ENCODE measurements at places on chromosomes 2 and 18. TPM values are rescaled to one million over a fixed set of nuclear protein-coding genes. Genes with fewer than 3 reads are reported as not detected.
A peak's percentile ranks its signal among the peaks of the same experiment; 100 is the strongest.

Gene CCDC74A
- 4.9 TPM for total RNA-seq

- no peaks in the 10 kb centered on the region for H3K36me3 ChIP-seq
- H3K27me3 ChIP-seq = peaks cover 36% of the 10 kb centered on the region
- peak; percentile 70 for DNase-seq
- peak overlapping the region; percentile 39 for H3K27ac ChIP-seq
Measured at GRCh38 chr18:26549263-26550094, 1.1 kb upstream of the KCTD1 start.

GRCh38 chr2:211367711-211368110 lies 811.3 kb downstream of the CPS1 start:
- no peak overlapping the region for H3K4me3 ChIP-seq
- H3K36me3 ChIP-seq = no peaks in the 10 kb centered on the region
- H3K4me1 ChIP-seq = no peaks in the 10 kb centered on the region
- DNase-seq = no peak
- no peaks in the 10 kb centered on the region for H3K27me3 ChIP-seq

DNA sequence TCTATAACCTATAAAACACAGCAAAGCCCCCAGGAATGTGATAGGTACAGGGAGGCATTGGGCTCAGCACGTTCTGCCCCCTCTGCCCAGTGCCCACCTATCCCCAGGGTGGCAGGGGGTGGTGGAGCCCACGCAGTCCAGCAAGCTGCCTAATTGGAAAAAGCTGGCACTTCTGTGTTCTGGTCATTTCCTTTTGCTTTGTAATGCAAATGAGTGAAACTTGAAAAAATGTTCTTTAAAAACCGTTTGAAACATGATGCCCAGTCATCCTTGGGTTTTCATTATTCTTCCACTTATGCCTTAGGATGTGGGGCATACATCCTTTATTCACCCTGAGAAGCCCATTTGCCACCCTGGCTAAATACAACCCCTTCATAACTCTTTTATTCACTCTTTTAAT lies 89.9 kb upstream of the LTBP1 start:
- no peaks in the 10 kb centered on the region for H3K4me1 ChIP-seq
- no peaks in the 10 kb centered on the region for H3K36me3 ChIP-seq
- no peak for DNase-seq
- H3K4me3 ChIP-seq = no peak overlapping the region
- H3K27ac ChIP-seq = no peak overlapping the region

GRCh38 chr2:234526711-234527110 lies 29.8 kb upstream of the ARL4C start:
- H3K27ac ChIP-seq = no peak overlapping the region
- H3K36me3 ChIP-seq = no peaks in the 10 kb centered on the region
- no peaks in the 10 kb centered on the region for H3K27me3 ChIP-seq

Gene SCG2
- 0.71 TPM for total RNA-seq

DNA sequence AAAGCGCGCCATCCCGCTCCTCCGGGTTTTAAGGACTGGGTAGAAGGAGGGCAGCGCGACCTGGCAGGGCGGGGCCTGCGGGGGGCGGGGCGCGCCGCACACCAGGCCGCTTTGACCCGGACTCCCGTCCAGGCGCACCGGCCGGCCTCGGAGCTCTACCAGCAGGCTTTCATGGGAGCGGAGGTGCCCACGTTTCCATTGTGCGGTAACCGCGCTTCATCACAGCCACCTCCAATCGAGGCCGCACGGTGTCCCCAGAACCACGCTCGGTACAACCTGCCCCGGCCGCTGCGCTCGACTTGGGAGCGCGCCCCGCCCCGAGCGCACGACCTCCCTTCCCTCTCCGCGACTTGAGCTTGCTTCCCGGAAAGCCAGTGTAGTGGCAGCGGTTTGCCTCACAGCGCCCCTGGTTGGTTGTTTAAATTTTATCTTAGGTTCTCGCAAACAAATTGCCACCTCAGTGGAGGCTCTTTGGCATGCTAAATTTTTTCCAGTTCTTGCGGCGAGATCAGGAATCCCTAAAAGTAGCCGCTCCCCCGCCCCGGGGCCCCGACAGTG lies 280 bp upstream of the CYP1B1 start:
- peak overlapping the region; percentile 92 for H3K27ac ChIP-seq
- peak overlapping the region; percentile 65 for H3K4me3 ChIP-seq
- H3K4me1 ChIP-seq = peaks cover 28% of the 10 kb centered on the region
- peaks cover 18% of the 10 kb centered on the region for H3K27me3 ChIP-seq

GRCh38 chr2:120626566-120626965 lies 109.1 kb upstream of the GLI2 start:
- no peak for DNase-seq
- H3K4me3 ChIP-seq = no peak overlapping the region
- peaks cover 7% of the 10 kb centered on the region for H3K4me1 ChIP-seq
- H3K27me3 ChIP-seq = no peaks in the 10 kb centered on the region

DNA sequence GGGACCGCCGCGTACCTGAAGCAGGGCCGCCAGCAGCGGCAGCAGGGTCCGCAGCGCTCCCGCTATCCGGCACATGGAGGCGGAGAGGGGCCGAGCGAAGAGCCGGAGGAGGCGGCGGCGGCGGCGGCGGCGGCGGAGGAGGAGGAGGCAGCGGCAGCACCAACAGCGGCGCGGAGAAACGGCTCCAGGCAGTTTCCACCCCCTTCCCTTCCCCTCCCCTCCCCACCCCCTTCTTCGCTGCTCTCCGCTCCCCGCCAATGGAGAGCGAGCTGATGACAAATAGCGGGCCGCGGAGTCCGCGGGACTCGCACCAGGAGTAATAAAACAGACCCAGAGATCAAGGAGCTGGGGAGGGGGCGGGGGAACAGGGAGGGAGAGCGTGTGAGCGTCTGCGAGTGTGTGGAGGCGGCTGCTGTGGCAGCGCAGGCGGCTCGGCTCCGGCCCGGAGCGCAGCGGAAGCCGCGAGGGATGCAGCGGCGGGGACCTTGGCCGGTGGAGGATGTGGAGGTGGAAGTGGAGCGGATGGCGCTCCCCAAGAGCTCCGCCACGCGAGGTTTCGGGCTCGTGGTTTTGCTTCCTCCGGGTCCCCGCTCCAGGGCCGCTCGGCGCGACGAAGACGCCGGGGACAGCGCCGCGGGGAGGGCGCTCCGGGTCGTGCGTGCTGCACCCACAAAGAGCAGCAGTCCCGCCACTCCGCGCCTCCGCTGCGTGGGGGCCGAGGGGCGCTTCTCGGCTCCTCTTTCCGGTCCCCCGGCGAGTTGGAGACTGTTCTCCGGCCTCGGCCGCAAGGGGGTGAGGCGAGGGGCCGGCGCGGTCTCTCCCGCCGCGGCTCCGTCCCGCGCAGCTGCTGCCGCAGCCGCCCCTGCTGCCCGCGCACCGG lies at the start of gene CDH2:
Gene CDH2, minus strand, starts transcription at position 183 of the 880 bp plus-strand sequence. Its CDS starts 108 bp downstream, at position 75.
- peaks cover 25% of the 10 kb centered on the region for H3K4me1 ChIP-seq
- peak within 1 kb of the TSS; percentile 54 for H3K4me3 ChIP-seq
- H3K27me3 ChIP-seq = peaks cover 58% of the 10 kb centered on the region
- no peaks in the 10 kb centered on the region for H3K36me3 ChIP-seq

DNA sequence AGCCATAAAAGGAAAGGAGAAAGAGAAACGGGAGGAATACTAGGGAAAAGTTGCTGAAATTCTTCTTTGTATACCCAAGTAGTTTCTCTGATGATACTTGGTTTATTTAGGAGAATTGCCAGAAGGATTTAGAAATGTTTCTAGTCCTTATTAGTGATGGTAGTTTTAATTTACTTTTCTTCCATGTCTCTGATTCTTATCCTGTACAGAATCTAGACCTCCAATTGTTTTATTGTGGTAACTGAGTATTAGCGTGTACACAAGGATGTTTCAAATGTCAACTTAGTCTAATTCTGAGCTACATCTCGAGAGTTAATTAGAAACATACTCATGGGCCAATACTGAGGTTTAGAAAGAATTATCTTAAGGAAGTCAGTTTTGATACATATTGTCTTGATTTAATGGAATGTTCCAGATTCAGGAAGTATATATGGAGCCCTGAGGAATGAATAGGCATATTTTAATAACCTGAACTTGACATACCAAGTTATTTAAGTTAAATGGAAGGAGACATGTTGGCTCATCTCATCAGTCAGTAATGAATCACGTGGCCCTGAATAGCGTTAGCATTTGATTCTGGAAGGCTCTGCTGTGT lies 219.6 kb downstream of the LTBP1 start:
- no peaks in the 10 kb centered on the region for H3K4me1 ChIP-seq
- H3K27ac ChIP-seq = no peak overlapping the region
- DNase-seq = no peak

- H3K36me3 ChIP-seq = no peaks in the 10 kb centered on the region
- H3K27me3 ChIP-seq = no peaks in the 10 kb centered on the region
- H3K4me3 ChIP-seq = peak overlapping the region; percentile 34
- H3K4me1 ChIP-seq = peaks cover 30% of the 10 kb centered on the region
- H3K27ac ChIP-seq = peak overlapping the region; percentile 47
Measured at GRCh38 chr18:13465476-13465875, 246.9 kb downstream of the LDLRAD4 start.

Data from lower lobe of right lung (tissue), 2 donors.